ENCODE measurements at places on chromosomes 4 and X.

DNA sequence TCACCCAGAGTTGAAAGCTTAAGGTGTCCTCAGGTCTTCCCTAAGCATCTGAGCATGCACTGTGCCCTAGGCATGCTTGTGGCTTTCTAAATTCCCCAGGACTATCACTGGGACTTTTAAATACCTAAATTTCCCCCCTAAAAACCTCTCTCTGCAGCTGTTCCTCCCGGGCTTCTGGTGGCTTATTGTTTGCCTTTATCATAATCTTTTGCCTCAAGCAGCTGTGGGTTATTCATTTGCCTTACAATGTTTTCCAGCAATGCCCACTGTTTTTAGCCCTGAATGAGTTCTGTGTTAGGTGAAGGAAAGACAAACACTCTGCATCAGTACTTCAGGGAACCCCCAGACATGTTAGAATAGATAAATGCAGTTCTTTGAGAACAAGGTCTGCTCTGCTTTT is 455.0 kb downstream of the ZIC3 start:
- DNase-seq, result no peak

DNA sequence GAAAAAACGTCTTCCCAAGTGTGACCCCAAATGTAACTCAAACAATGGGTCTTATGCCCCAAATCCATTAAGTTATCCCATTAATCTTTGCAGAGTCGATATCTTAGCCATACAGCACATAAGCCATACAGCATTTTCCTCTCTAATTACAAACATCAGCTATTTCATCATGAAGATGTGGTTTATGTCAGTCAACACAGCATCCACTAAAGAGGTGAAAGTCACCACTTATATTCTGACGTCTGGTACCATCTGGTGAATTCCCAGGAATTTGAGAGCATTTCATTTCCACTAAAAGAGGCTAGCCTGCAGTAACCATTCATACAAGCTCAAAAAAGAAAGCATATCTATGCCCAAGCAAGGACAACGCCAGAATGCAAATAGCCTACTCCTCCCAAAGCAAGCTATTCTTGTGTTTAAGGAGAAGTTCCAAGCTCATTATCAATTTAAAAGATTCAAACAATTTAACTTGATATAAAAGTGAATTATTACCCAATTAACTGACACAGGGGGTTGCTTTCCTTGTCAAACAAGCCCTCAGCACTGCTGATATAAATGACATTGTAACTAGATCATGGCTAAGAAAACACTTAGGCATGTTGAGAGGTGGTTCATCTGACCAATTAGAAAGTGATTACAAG is 203.3 kb downstream of the ANTXR2 start:
- DNase-seq, result no peak

- DNase-seq, result no peak
These were observed 21.3 kb downstream of the IL15 start for GRCh38 chr4:141657550-141658250.

- DNase-seq, result no peak
These were observed 1530.1 kb upstream of the PABPC4L start for GRCh38 chr4:135731682-135732081.
